Activated CD4-positive, alpha-beta T cell treated with anti-CD3 and anti-CD28 coated beads, Interleukin-2, Interleukin-4, amounts not matched to agents 100 ng/mL and 50 ng/mL, durations not matched to agents 16 hours and 8 hours (primary cell): ENCODE measurements at places on chromosomes 2 and 18.

GRCh38 chr2:71166812-71167211 is 36.4 kb downstream of the MPHOSPH10 start:
- no peak for DNase-seq

- DNase-seq: no peak
These were observed 107.9 kb downstream of the DPP10 start for GRCh38 chr2:114550364-114550763.

DNA sequence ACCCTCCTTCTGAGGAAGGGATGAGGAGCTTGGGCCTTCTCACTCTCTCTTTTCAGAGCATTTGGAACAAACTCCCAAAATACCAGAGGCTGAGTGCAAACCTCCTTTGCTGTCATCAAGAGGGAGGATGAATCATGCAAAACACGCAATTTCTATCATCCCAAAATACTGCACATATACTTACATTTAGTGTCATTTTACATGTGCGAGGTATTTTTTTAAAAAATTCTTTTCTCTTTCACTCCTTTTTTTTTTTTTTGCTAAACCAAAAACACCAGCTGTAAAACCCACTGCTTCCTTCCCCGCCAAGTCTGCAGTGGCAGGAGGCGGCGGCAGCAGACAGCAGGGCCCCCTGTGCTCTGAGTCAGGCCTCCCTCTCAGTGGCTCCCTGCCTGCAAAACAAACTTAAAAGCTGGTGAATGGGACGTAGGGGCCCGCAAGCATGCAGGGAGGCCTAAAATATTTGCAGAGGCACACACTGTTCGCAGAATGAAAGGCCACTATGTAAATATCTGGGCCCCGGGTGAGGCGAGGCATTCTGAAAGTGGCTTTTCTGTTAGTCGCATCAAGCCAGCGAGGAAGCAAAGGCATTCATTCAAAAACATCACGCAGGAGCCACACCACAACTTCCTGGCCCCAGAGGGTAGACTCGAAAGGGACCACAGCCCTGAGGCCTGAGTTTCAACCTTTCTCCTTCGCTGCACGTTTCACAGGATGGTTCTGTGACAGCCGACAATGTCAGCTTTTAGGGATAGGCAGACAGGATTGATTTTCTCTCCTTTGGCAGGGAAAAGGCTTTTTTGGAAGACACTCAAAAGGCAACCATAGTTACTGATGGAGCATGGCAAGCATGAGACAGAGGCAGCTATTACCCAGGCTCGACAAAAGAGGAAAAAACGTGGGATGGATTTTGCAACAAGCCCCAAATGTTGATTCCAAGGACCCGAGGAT is 73.4 kb downstream of the ACTR2 start:
- peak; percentile 88 for DNase-seq

DNA sequence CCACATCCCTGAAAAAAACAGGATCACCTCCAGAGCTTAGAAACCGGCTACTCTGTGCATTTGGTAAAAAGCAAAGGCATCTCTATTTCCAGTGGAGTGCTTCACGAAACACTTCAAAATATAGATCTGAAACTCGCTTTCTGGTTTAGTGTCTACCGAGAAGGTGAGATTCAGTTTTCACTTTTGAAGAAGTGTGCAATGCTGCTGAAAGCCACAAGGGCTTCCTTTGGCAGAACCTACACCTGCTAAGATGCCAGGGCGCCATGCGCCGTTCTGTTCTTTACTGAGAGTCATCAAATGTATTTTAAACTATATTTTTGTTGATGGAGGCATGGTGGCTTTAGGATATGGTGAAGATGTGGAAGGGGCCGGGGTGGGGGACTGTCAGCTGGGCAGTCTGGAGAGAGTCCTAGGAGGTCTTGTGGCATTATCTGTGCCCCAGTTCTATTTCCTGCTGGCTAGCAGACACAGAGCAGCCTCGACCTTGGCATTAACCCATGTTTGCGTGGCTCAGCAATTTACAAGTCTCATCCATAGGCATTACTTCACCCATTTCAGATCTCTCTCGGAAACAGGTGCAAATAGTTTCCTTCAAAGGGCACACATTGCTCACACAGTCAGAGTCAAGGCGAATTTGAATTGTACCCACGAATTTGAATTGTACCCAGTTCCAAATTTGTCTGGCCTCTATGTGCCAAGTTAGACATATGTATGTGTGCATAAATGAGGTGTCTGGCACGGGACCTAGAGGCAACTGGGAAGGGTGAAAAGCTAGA is 46.7 kb upstream of the KCNF1 start:
- peak; percentile 45 for DNase-seq

DNA sequence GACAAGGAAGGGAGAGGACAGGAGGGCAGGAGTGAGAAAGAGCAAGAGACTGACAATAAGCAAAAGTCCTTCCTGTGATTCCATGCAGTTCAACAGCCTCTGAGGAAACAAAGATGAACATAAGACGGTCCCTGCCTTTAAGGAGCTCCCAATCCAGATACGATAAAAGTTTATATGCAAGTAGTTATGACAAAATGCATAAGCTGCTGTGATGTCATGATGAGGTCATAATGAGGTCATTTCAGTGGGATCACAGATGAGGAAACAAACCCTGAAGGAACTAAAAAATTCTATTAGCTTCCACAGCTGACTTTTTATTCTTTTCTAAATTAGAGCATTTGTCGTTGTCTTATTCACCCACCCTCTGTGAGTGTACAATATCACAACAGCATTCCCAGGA is 458.5 kb upstream of the ACVR2A start:
- DNase-seq: no peak

GRCh38 chr18:27661320-27662018 is 476.4 kb upstream of the CHST9 start:
- DNase-seq: no peak

GRCh38 chr2:164655336-164655735 is 34.1 kb upstream of the GRB14 start:
- no peak for DNase-seq

- DNase-seq: no peak
These were observed 80.4 kb downstream of the ARMC9 start for GRCh38 chr2:231278868-231279267.
